ENCODE measurements at places on chromosomes 6 and 20.

DNA sequence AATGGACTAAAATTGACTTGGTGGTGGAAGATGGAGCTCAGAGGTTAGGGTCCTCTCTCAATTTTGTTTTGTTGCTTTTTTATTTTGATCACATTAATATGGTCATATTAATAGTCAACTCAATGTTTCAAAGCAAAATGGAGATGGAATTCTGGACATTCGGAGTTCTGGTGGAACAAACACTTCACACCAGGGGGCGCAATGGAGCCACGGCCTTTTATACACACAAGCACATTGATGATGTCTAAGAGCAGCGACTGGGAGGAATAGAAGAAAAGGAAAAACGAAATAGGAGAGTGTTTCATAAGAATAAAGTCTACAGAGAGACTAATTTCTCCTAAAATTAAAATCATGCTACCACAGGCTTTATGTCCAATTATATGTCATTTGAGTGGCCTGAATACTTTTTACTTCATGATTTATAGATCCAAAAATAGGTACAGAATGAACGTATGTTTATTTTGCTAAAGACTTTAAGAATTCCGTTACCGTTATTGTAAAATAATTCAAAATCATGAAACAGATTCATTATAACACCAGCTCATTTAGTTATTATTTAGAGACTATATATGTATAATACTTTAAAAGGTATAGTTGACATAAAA, 197.6 kb upstream of the SASH1 start:
- peak; percentile 8 for DNase-seq

DNA sequence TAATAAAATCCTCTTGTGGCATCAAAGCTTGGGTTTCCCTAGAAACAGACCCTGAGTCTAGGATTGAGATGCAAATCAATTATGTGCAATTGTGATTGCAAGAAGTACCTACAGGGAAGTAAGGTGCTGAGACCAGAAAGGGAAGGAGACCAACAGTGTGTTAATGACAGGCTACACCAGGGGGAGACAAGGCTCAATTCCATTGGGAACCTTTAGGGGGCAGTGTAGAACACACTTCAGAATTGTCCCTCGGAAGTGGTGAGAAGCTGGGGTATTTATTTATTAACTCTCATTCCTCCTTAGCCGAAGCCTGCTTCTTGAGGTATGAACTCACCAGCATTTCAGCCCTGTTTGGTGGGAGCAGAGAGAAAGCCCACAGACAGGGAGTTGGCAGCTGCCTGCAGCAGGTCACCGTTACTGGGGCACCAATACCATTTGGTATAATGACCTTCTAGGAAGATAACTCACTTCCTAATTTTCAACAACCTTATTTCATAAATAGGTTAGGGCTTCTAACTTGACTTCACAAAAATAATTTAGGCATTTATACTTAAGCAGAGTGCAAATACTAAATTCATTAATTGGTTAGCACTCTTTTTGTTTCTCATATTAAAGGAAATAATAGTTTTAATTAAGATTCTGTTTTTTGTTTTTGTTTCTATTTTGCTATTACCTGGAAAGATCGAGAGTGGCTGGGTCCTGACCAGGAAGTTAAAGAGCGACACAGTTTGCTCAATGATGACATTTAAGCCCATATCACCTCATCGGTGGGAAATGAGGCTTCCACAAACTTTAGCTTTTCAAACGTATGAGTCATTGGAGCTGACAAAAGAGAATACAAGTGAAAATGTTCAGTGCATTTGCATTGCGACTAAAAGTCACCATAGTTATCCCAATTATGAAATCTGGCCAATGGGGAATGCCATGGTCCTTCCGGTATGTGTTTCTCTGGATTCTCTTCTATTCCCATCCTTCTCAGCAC, 94.8 kb downstream of the BTBD3 start:
- no peak for DNase-seq

GRCh38 chr6:5054245-5054873, 30.8 kb upstream of the PPP1R3G start:
- DNase-seq: no peak

GRCh38 chr20:32626859-32627636, 41.9 kb upstream of the NOL4L start:
- no peak for DNase-seq

GRCh38 chr20:36548006-36548315, 6.6 kb downstream of the MYL9 start:
- no peak for DNase-seq

DNA sequence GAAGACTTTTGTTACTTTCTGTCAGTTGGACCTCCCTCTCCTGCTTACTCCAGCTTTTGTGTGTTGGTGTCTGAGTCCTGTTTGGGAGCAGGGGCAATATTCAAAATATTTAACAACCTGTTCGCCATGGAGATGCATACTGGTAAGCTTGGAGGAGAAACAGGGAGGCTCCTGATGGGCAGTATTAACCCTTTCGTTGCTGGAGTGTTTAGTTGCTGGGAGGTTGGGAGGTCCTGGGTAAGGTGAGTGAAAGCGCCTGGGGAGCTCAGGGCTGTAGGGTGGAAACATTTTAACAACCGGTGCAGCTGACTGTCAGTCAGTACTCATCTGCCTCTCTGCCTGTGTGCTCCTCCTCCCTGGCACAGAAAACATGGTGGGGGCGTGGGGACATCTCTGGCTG, 4.2 kb downstream of the TULP1 start:
- DNase-seq: no peak

DNA sequence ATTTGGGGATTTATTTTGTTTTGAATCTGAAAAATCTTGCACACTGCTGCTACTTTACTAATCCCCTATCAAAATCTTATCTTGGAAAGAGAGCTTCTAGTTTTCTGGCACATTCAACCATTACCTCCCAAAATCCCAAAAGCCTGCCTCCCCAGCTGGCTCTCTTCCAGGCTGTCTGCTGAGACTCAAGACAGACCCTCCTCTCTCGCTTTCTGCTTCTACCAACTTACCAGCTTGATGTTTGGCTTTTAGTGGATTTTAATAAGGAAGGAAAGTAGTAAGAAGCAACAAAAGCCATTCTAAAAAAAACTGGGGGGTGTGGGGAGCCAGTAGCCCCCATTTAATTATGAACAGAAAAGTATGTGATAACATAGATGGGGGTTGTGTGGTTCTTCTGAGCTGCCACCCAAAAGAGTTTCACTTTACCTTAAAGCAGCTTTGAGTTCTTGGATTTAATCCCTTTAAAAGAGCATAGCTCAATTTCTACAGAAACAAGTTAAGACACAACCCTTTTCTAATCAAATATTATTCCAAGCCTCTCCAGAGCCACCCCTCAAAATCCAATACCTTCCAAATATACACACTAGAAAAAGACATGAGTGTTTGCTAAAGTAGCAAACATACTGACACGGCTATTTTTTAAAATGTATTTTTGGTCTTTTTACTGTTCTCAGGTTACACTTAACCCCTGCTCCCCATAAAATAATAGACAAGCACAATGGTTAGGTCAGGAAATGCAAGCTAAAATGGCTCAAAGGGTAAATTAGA, 71.7 kb downstream of the ATP9A start:
- DNase-seq: no peak

GRCh38 chr6:159890201-159890600, 587 bp upstream of the MAS1 start:
- no peak for DNase-seq

- DNase-seq: no peak
Observed at GRCh38 chr6:30842754-30843610, 41.3 kb upstream of the DDR1 start.

GRCh38 chr6:45737331-45738056, 278.2 kb downstream of the CLIC5 start:
- DNase-seq: no peak

DNA sequence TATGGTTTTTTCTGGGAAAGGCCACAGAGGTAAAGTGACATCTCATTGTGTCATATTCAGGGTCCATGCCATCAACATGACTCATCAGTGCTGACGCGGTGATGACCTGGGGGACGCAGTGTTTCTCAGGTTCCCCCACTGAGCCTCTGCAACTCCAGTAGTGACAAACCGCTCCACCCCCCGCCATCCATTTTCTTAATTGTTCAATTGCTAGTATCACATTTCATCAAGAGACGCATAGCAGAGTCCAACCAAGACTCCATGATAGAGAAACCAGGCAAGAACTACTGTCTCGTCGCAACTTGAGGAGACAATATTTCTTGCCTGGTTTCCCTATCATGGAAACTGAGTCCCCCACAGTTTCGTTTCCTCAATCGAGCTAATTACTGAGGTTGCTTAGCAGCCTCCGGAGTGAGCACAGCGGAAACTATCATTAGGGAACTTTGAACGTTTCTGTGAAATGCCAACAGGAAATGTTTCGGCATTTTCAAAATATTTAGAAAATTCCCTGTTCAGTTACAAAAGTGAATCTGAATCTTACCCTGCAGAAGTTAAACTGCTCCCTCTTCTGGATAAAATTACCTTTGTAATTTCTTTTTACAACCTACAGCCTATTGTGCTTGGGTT, 12.2 kb upstream of the SERPINB1 start:
- peak; percentile 41 for DNase-seq

- DNase-seq: no peak
Observed at GRCh38 chr6:84877515-84878210, 113.3 kb upstream of the TBX18 start.

DNA sequence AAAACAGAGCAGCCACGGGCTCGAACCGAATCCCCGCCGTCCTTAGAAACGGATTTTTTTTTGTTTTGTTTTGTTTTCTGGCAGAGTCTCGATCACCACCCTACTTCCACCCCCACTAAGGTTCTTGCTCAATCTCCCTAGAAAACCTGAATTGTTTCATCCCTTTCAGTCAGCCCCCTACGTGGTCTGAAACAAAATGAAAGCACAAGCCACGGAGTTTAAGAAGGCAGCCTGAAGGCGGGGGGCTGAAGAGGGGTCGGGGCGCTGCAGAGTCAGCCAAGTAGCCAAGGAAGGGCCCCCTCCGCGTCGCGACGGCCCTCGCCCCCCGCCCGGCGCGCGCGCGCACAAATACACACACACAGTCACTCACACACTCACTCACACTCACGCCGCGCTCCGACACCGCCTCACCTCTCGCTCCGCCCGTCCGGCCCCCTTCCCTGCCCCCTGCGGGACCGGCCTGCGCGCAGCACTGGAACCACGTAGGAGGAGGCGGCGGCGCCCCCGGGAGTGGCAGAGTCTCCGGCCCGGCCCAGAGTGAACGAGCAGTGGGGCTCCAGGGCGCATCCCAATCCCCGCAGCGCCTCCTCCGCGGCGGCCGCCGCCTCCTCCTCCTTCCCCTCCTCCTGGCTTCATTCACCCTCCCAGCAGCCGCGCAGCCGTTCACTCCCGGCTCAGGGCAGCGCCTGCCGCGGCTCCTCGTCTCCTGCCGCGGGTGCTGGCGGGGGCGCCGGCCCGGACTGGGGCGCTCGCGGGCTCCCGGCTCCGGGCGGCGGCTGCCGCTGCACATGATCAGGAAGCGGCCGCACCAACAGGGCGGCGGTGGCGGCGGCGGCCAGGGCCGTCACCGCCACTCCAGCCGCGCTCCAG, 1.4 kb downstream of the ATXN1 start:
- DNase-seq: peak; percentile 63

GRCh38 chr20:8049310-8049709, 29.7 kb upstream of the TMX4 start:
- no peak for DNase-seq

All from activated effector memory CD4-positive, alpha-beta T cell treated with Interleukin-2 at 50 U/mL for 16 hours (primary cell).